ENCODE measurements at places on chromosomes 12 and 14.

DNA sequence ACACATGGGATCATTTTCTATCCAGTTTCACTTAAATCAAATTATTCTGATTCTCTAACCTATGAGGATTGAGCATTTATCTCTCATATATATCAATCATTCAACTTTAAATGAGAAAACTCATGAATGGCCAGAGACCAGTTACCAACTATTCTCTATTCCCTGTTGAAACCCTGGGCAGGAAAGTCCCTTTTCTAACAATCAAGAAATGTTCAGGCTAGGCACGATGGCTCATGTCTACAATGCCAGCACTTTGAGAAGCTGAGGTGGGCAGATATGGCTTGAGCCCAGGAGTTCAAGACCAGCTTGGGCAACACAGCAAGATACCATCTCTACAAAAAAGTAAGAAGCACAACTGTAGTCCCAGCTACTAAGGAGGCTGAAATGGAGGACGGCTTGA lies 18.0 kb downstream of the FMNL3 start:
- no peak for DNase-seq

DNA sequence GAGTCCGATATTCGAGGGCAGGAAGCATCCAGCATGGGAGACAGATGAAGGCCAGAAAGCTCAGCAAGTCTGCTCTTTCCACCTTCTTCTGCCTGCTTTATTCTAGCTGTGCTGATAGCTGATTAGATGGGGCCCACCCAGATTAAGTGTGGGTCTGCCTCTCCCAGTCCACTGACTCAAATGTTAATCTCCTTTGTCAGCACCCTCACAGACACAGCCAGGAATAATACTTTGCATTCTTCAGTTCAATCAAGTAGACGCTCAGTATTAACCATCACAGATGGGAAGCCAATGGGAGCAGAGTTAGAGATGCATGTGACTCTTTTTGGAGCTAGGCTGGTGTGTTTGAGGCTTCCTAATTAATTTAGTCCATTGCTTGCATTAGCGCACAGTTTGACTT lies 17.0 kb downstream of the C12orf75 start:
- DNase-seq = no peak

DNA sequence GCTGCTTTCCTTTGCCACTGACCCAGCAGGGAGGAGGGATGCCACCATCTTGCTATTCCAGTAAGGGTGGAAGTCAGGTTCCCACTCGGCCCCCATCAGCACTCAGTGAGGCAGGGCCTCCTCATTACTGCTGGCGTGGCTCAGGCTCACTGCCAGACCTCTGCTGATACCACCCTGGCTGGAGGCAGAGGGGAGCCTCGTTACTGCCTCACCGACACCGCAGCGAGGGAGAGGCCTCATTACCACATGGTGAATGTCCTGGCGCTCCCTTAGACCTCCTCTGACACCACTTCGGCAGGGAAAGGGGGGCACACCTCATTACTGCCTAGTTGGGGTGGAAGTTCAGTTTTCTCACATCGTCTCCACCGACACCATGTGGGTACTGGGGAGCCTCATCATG lies 354.1 kb downstream of the CACNA1C start:
- DNase-seq = no peak

DNA sequence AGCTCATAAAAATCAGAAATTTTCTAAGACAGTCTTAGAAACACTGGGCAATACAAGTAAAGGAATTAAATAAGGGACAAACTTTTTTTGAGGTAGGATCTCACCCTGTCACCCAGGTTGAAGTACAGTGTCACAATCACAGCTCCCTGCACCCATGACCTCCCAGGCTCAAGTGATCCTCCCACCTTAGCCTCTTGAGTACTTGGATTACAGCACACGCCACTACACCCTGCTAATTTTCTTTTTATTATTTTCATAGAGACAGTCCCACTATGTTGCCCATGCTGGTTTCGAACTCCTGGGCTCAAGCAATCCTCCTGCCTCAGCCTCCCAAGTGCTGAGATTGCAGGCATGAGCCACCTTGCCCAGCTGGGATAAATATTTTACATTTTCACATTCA lies 90.3 kb downstream of the USP15 start:
- no peak for DNase-seq

DNA sequence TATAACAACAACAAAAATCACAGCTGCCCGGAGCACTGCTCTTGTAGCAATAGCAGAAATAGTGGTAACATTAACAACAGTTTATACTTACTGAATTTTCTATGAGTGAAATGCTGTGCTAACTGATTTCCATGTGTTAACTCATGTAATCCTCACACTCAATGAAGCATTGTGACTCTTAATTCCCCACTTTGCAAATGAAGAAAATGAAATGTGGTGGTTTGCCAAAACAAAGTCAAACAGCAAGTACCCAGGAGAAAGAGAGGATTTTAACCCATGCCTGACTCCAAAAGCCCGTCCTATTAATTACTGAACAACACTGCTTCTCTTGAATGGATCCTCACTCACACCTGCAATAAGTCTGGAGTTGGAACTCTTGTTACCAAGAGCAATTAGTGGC lies 123.5 kb downstream of the MED13L start:
- DNase-seq = no peak

- no peak for DNase-seq
Observed at GRCh38 chr12:19998961-19999804, 369.2 kb upstream of the PDE3A start.

DNA sequence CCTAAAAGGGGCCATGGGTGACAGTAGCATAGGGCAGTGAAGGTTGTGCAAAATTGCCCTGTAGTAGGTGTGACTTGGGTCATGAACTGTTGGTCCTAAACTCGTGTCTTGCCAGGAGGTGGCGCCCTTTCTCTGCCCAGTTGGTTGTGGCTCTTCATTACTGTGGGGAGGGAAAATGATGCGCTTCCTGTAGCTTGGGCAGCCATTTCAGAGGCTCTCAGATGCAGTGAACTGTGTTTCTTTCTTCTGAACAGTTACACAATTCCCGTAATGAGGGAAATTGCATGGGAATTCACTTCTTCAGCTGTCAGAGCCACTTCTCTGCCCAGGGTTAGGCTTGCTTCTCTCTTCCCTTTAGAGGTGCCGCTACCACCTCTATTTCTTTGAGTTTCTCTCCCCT lies 148.1 kb upstream of the NRXN3 start:
- no peak for DNase-seq

DNA sequence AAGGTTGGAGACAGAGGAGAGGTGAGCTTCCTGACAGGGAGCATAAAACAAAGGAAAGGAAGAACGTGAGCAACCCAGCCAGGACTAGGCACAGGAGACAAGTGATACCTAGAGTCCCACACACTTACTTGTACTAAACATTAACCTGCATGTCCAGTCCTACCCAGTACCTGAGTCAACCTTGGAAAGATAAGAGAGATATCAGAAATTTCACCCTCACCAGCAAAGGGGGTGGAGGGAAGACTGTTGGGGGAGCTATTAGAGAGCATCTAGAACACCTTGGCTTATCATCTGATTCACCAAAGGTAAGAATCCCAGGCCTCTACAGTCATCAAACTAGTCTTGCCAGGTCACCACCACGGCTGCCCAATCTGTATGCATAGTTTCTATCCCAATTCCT lies 11.1 kb downstream of the KLHL33 start:
- DNase-seq = no peak

DNA sequence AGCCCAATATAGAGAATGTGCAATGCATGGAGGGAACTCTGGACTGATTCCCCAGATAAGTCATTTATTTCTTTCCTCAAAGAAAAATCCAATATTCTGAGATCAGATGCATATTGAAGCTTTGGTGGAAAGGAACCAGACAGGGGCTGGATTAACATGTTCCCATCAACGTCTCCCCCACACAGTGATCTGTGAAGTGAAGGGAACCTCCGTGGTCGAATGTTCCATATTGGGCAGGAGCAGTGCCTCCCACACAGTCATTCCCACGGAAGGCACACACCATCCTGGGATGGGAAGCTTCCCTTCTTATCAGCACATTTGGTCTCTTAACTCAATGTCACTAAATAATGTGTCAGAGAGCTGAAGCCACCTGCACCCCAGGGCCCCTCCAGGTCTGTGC lies 247.1 kb downstream of the BCL11B start:
- DNase-seq = no peak

DNA sequence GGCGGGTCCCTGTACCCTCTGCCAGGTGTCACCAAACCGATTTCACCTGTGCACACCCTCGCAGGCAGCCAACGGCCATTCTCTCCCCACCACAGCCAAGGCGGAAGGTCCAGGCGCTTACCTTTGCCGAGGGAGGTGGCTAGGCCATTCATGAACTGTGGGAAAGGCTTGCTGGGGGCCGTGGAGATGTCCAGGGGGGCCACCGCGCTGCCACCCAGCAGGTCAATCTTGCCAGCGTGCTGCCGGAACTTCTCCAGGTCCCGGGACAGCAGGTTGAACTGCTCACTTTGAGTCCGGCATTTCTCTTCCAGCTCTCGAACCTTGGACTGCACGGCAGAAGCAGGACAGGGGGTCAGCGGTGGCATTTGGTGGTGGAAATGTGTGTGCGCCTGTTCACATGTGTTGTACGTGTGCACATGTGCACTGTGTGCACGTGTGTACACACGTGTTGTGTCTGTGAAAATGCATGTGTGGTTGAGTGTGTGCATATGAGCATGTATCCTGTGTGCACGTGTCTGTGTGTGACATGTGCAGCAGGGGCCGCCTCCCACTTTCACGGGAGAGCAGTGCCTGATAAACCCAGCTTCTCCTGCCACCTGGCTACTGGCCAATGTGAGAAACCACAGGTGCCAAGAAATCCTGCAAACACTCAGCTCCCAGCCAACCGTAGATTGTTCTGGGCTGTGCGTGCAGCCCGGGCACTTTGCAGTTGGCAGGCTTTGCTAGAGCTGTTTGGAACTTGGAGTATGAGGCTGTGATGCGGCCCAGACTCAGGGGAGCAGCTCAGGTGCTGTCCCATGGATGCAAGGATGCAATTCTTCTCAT lies 118.9 kb downstream of the PIWIL1 start:
- no peak for DNase-seq

GRCh38 chr12:106586278-106586802 lies 3.5 kb downstream of the RFX4 start:
- no peak for DNase-seq

GRCh38 chr14:59831121-59831730 lies 39.4 kb downstream of the RTN1 start:
- DNase-seq = no peak

- DNase-seq = no peak
Observed at GRCh38 chr12:77835969-77836368, 5.3 kb downstream of the NAV3 start.

GRCh38 chr12:119772431-119772830 lies 104.5 kb downstream of the PRKAB1 start:
- DNase-seq = no peak

- no peak for DNase-seq
Observed at GRCh38 chr12:64998371-64999147, 122.5 kb downstream of the WIF1 start.

DNA sequence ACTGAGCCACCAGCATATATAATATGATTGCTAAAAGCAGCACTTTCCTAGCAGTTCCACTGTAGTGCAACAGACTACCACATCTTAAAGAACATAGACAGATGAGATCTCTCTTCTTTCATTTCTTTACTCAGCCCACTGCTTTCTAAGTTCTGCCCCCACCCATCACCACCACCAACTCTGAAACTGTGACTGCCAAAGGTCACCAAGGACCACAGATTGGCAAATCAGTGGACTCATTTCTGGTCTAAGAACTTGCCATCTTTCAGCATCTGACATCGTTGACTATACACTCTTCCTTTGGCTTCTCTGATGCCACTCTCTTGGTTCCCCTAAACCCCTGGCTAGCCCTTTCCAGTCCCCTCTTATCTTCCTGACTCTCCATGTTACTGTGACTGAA lies 38.4 kb downstream of the IFNG start:
- DNase-seq = no peak

DNA sequence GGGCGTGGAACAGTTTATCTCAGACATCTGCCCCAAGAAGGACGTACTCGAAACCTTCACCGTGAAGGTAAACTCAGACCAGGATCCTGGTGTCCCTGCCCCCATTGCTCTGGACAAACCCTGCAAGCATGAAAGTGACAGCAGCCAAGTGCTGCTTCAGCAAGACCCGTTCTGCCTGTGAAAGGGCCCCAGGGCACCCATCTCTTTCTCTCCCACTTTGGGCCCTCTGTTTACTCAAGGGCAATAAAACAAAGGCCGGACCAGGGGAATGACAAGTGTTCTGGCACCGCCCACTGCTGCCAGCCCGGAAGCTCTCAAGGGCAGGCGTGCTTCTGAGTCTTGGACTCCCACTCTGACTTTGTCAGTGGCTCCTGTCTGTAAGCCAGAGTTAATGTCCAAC lies 35.3 kb downstream of the CD9 start:
- DNase-seq = no peak

GRCh38 chr14:30994681-30995620 lies 30.5 kb upstream of the AP4S1 start:
- DNase-seq = no peak

GRCh38 chr12:68001486-68002466 lies 12.5 kb downstream of the IFNG-AS1 start:
- no peak for DNase-seq
